Fibroblast of villous mesenchyme (primary cell): ENCODE measurements at places on chromosomes 1 and 21. TPM values are rescaled to one million over a fixed set of nuclear protein-coding genes. Genes with fewer than 3 reads are reported as not detected.

DNA sequence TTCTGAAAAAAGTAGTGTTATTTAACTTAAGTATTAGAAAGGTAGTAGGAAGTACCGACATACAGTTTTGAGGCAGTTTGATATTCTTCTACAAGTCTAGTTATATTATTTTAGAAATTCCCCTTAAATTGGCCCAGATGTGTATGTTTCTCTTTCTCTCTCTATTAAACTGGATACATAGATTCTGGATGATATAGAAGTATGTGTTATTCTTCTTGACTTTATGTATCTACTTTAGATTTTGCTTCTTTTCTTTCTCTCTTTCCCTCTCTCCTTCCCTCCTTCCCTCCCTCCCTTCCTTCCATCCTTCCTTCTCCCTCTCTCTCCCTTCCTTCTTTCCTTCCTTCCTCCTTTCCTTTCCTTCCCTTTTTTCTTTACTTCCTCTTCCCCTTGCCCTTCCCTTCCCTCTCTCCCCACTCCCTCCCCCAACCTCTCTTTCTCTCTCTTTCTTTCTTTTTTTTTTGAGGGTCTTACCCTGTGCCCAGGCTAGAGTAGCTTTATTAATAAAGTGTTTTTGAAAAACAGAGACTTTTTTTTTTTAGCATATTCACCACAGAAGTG, 124.3 kb downstream of the OSBPL9 start:
- no peak for DNase-seq

- DNase-seq = no peak
Observed at GRCh38 chr21:38709876-38710275, 95.9 kb upstream of the ETS2 start.

- no peak for DNase-seq
Observed at GRCh38 chr1:53359225-53359933, 31.5 kb upstream of the LRP8 start.

DNA sequence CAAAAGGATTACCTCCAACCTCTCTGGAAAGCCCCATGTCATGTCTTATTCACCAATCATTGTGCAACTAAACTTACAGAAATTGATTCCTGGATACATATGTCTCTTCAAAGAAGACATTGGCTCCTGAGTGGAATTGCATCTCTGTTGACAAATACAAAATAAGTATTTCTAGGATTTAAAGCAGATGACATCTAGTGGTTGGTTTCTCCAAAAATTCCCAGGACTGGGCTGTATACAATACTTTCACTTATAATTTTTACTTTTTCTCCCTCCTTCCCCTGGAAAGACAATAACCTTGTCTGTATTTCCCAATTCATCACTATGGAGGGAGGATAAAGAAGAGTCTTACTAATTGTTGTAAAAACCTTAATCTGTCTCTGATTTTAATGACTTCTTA, 1347.4 kb downstream of the NCAM2 start:
- no peak for DNase-seq

- no peak for DNase-seq
Observed at GRCh38 chr21:30818837-30819610, 6.0 kb upstream of the KRTAP8-1 start.

DNA sequence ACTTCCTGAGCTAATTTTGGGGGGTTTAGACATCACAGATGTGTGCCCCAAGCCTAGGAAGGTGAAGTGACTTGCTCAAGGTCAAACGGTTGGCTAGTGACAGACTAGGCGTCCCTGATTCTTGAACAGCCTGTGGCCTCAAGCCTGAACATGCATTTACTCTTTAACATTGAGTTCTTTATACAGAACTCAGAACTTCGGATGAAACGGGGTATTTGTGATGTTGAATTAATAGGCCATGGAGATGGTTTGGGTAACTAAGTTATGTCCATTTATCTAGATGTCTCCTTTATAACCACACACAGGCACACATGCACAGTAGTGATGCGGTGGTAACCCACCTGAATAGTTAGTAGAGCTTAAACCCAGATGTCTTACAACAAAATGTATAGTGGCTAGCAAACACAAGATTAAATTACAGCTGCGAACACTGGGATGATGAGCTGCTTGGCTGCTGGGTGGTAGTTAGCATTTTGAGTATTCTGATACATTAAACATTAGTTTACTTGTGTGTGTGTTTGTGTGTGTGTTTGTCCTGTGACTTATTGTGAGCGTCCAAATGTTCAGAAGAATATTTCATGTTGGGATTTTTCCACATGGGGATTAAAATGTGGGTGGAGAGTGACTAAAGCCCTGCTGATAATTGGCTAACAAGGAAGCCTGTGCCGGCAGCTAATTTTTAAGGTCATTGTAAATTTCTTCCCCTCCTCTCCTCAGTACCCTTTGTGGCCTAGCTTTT, 2.3 kb downstream of the ATP1A1 start:
- DNase-seq = peak; percentile 62

DNA sequence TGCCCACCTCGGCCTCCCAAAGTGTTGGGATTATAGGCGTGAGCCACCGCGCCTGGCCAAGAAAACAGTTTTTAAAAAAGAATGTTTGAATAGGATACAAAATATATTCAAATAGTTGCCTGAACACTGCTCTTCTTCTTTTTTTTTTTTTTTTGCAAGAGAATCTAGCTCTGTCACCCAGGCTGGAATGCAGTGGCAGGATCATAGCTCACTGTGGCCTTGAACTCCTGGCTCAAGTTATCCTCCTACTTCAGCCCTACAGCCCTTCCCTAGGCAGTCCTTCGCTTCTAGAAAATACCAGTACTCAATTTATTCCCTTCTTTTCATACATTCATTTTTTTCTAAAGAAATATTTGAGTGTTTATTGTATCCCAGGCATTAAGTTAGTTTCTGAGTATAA, 67.9 kb downstream of the OSBPL9 start:
- DNase-seq = no peak

DNA sequence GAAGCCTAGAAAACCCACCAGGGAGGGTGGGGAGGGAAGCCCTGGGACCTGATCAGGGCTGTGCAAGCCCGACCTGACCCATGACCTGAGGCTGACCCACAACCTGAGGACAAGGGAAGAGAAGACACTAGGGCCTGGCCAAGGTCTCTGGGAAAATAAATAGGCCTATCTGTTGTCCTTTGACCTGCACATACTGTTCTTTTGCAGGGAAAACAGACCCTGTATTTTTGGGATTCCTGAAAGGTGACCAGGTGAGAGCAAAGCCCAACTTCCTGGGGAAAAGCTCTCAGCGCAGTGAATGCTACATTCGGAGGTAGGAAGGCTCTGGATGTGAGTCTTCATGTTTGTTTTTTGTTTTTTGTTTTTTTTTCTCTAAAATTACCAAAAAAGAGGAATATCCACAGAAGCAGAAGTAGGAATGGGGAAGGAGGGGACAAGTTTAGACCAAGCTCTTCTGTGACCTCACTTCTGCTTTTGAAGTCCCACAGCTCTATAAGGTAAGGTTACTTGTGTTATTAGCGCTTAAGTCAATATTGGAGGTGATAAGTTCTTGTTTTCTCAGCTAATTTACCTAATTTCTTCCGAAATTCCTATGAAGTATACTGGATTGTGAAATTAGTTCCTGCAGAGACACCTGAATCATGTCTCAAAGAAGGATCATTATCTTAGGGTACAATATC, 26.2 kb upstream of the LYST start:
- no peak for DNase-seq

- DNase-seq = no peak
Observed at GRCh38 chr1:206508130-206508889, 979 bp downstream of the RASSF5 start.

- DNase-seq = peak; percentile 17
Observed at GRCh38 chr1:172870901-172871606, 179.7 kb downstream of the TNFSF18 start.

- DNase-seq = peak; percentile 7
Observed at GRCh38 chr1:222310836-222311235, 237.1 kb downstream of the HHIPL2 start.

GRCh38 chr1:46130606-46131005, 1.8 kb downstream of the PIK3R3 start:
- no peak for DNase-seq

- peak; percentile 76 for DNase-seq
Observed at GRCh38 chr1:1430114-1430982, 5.1 kb upstream of the VWA1 start.

GRCh38 chr21:28883931-28884330, 108.7 kb downstream of the LTN1 start:
- DNase-seq = peak; percentile 55

- DNase-seq = no peak
Observed at GRCh38 chr1:181383695-181384094, 99.6 kb upstream of the CACNA1E start.

DNA sequence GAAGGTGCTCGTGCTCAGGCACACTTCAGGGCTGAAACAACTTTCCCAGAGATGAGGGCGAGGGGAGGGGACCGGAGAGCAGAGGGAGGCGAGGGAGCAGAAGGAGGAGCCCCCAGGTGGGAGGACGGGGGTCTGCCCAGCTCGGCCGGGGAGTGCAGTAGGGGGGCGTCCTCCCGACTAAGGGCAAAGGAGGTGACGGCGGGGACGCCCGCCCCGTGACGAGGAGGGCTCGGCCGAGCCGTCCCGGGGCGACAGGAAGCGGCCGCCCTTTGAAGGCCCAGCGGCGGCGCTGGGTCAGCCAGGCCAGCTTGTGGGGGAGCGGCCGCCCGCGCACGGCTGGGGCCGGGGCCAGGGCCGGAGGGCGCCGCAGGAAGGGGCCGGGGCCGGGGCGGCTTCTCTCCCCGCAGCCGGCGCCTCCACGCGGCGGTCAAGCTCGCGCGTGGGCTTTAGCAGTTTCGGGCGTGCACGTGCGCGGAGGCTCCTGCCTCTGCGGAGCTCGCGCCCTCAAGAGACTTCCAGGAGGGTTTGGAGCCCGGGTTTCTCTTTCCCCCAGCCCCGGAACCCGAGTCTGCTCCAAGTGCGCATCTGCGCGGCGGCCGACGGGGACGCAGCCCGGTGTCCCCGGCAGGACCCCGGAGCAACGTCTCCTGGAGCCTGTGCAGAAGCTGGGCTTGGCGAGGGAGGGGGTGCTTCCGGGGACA, 100.8 kb upstream of the SLC45A1 start:
- DNase-seq = peak; percentile 44

PTPN14 gene
- 77.3 and 104 TPM in 2 replicates for total RNA-seq

UBXN10 gene
- total RNA-seq = not detected in 2 replicates

PM20D1 gene
- total RNA-seq = under 0.01 TPM in 1 of 2 replicates, not detected in the other

WNT3A gene
- total RNA-seq = not detected in 2 replicates

SETD4 gene
- total RNA-seq = 15.1 and 16.1 TPM in 2 replicates

CLDN17 gene
- total RNA-seq = not detected in 2 replicates

TSPAN1 gene
- 0.32 and 0.43 TPM in 2 replicates for total RNA-seq

ITPKB gene
- total RNA-seq = 2.6 and 4.7 TPM in 2 replicates

GBP4 gene
- 14.2 and 44.5 TPM in 2 replicates for total RNA-seq

ARHGEF16 gene
- total RNA-seq = 0.86 and 0.97 TPM in 2 replicates

TMEM200B gene
- 14.2 and 14.8 TPM in 2 replicates for total RNA-seq

GNAT2 gene
- total RNA-seq = under 0.01 and 0.43 TPM in 2 replicates

LRRC39 gene
- total RNA-seq = 0.32 TPM in 1 of 2 replicates, not detected in the other

EPS8L3 gene
- not detected in 2 replicates for total RNA-seq

VWA5B1 gene
- not detected in 2 replicates for total RNA-seq
